RCC 7860 (cell line): ENCODE measurements at places on chromosomes 3 and 15.

DNA sequence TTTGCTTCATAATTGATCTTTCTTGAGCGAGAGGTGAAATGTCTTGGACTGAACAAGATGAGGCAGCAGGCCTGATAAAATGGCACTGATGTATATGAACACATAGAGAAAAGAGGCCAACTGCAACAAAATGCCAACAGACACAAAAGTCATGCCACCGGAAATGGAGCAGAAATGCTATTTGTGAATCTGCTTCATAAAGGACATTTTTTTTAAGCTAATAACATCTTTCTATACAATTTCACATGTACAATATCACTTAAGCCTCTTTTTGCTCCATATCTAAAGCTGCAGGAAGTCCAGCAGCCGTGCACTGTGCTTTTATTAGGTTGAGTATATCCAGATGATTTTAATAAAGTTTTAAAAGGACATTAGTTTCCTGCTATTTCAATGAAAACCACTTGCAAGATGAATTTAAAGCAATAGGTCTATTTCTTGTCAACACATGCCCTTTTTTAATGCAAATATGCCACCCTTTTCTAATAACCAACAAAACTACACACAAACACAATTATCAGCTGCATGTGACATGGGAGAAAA, 169.2 kb upstream of the ADAMTS9 start:
- DNase-seq, result no peak

DNA sequence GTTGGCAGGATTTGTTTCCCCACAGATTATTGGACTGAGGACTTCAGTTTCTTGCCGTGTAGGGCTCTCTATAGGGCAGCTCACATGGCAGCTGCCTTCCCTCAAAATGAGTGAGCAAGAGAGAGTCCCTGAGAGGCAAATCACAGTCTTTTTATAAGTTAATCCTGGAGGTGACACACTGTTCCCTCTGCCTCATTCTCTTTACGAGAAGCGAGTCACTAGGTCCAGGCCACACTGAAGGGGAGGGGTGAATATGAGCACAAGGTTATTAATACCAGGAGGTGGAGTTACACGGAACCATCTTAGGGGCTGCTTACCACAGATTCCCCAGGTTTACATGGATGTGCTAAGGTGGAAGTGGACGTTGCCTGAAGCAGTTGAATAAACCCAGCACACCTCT, 77.0 kb downstream of the LPP start:
- peak; percentile 69 for DNase-seq

GRCh38 chr15:75069301-75069925, 46.0 kb downstream of the PPCDC start:
- no peak for DNase-seq

DNA sequence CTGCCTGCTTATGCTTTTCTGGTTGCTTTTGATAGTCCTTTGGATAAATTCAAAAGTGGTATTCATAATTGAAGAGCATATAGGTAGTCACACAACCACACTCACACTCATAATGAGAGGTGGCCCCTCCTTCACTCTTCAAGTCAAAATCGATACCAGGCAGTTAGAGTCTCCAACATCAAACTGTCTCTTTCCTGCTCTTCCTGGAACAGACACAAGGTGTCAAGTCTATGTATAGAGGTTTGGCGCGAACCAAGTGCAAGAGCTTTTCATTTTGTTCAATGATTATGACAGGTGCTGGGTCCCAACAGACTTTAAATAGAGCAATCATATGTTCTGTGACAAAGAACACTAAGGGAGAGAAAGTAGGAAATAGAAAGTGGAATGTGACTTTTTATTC, 29.9 kb upstream of the RGMA start:
- no peak for DNase-seq

DNA sequence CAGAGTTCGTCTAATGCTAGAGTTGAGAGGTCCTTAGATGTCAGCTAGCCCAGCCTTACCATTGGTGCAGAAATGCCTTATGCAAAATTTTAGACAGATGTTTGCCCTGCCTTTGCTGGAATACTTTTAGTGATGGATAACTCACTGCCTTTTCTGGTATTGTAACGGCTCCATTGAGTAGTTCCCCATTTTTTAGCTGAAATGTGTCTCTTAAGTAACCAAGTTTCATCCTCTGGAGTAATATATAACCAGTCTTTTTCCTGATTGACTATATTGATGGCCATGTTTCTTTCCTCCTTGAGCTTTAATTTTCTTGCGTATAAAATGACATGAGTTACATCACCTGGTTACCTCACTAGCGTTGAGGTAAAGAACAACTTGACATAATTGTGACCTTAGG, 45.0 kb downstream of the SNRK start:
- DNase-seq, result no peak

DNA sequence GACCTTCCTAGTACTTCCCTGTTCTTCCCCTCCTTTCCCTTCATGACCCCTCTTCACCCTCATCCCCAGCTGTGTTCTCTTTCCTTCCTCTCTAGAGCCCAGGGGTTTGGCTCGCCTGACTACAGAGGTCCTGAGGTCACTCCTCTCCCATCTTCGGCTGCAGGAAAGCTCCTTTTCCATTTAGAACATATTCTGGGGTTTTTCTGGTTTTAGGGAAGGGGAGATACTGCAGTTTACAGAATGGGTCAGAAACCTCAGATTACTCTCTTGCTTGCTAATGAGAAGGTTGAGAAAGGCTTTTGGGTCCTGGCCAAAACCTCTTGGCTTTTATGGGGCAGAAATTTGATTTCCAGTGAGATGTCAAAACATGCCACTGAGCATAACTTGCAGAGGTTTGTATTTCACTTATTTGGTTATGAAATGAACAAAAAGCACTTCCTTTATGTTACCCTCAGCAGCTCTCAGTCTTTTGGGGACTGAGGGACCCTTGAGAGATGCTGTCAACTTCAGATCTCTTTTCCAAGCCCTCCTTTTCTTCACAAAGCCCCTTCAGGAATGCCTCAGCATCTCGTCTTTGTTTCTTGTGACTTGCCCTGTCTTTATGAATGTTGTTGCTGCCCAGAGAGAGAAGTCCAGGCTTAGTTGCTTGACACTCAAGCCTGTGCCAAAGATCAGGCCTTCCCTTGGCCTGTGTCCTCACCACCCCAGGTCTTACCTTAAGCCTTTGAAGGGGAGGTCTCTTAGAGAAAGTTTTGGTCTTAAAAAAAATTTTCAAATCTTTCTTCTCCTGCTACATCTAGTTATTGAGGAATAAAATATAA, 121.7 kb upstream of the TPM1 start:
- DNase-seq, result no peak

DNA sequence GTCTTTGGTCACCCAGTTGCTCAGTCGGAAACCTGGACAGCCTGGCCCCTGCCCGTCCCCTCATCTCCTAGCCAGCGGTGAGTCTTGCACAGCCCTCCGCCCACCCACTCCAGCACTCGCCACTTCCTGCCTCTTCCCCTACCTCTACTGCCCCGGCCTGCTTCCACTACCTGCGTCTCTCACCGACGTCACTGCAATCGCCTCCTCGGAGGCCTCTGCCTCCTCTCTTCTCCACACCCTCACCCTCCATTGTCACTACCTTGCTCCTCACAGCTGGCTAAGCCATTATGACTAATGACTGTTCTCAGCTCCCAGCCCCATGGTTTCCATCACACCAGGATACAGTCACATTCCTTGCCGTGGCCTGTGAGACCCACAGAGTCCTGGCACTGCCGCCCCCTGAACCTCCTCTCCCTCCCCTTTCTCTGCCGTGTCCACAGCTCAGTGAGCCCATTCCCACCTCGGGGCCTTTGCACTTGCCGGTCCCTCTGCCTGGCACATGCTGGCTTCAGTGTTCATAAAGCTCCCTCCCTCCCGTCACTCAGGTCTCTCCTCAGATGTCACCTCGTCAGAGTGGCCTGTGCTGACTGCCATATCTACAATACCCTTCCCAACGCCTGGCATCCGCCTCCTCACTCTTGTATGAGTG, 104.8 kb downstream of the FBLN2 start:
- no peak for DNase-seq

DNA sequence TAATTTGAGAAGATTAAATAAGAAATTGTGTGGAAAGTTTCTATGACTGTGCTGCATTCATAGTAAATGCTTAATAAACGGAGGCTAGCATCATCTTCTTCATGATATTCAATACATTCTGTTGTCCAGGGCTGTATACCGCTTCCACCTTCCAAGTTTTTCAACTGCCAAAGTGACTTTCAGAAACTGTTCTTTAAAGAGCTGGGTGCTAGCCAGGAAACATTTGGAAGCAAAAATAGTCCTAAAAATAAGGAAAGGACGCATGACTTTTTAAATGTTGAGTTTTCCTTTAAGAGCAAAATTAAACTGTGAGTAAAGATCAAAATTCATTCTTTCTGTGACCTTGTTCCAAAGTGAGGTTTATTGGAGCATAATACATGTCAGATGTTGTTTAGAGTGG, 9.4 kb upstream of the ERC2 start:
- no peak for DNase-seq

DNA sequence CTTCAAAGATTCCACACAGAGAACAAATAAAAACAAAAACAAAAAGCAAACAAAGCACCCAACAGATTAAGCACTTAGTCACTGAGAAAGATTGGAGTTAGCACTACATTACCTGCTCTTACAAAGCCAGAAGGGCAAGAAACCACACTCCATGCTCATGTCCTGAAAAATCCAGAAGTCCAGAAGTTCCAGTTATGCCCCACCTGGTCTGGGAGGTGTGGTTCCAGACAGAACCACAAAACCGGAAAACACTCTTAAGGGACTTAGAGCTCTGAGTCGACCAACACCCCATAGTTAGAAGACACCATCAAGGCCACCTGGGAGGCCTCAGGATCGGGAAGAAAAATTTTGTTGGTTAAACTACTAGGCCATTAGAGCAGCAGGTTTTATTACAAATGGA, 88.9 kb downstream of the TNIK start:
- no peak for DNase-seq
